Activated gamma-delta T cell (primary cell): ENCODE measurements at places on chromosomes 6 and 20.

GRCh38 chr20:4578375-4578774 lies 143.3 kb upstream of the PRND start:
- DNase-seq: no peak

DNA sequence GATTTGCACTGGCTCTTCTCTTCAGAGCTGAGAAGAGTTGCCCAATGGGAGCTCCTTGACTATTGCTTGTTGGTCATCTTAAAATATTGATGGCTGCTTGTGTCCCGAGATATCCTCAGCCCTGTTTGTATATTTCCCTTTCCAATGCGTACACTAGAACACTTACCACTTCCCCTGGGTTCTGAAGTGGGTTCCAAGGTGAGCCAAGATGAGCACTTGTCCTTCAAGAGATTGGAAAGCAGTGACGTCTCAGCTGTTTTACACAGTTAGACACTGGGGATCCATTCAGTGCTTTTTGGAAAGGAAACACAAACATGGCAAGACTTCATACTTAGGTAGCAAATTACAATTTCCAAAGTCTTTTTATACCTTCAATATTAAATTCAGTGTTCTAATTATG lies 716.4 kb upstream of the CITED2 start:
- DNase-seq: no peak

- no peak for DNase-seq
These were observed 63.0 kb downstream of the PLCB4 start for GRCh38 chr20:9131841-9132240.

GRCh38 chr6:120584111-120584760 lies 750.0 kb downstream of the TBC1D32 start:
- DNase-seq: no peak

DNA sequence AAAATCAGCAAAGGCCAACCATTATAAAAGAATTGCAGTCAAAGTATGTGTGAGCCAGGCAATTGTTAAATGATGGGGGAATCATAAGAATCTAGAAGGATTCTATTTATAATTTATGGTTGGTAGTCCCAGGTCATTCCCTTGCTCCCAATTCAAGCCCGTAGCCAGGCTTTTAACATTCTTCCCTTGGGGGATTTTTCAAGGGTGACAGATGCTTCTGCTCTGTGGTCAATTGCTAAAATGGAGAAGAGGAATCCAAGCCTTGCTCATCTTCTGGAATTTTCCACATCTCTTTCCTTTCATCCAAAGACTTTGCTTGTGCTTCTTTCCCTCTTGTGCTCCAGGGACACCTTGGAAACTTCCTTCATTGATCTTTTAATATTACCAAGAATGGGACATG lies 18.0 kb upstream of the BCAS1 start:
- no peak for DNase-seq
